Activated CD4-positive, alpha-beta T cell treated with anti-CD3 and anti-CD28 coated beads, Interleukin-2, amount 50 U/mL, for 4 hours (primary cell): ENCODE measurements at places on chromosomes 6 and 20.

GRCh38 chr6:41439524-41440418 is 104.4 kb downstream of the NCR2 start:
- no peak for DNase-seq

DNA sequence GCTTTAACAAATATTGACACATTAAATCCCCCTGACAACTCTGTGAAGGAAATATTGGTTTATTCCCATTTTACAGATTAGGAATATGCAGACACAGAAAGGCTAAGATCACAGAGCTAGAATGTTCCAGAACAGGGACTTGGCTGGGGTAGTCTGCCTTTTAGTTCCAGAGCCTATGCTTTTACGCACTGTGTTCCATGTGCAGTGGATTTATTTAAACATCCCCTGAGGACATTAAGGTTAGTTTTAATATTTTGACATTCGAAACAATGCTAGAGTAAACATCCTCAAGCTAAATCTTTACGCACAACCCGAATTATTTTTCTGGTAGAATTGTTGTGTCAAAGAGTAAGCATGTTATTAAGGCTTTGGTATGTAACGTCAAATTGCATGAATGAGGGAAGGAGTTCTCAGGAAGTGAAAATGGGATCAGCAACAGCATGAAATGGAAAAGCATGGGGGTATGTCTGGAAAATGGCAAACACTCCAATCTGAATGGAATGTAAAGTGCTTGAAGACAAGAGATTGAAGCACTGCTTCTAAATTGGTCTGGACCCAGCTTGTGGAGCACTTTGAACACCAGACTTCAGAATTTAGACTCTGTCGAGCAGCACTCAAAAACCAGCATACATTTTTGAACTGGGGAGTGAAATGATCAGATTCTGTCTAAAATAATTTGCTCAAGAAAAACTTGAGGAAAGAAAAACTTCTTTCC is 429.9 kb downstream of the CD83 start:
- DNase-seq: no peak

- no peak for DNase-seq
Observed at GRCh38 chr20:34945315-34946077, 10.1 kb downstream of the GSS start.

- DNase-seq: no peak
Observed at GRCh38 chr6:31558318-31558625, 10.9 kb downstream of the NFKBIL1 start.

DNA sequence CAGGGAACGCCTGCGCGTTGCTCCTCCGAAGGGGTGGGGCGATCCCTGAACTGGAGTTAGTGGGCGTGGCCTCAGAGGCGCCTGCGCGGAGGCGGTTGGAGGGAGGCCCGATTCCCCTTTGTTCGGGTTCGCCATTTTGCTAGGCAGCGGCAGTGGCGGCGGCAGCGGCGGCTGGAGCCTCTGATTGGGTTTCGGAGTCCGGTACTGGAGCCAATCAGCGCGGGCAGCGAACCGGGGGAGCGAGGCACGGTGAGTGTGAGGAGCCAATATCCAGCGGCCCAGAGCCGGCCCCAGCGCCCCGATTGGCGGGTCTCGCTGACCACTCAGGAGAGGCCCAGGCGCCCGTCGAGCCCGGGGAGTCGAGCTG is at the start of gene NFYA:
Gene NFYA, plus strand, starts transcription at position 139 of the 367 bp plus-strand sequence. CDS start 6,116 bp downstream, outside the sequence.
- peak; percentile 100 for DNase-seq
